Sciatic nerve (tissue), 2 donors: ENCODE measurements at places on chromosomes 1 and 21. TPM values are rescaled to one million over a fixed set of nuclear protein-coding genes. Genes with fewer than 3 reads are reported as not detected.

GRCh38 chr1:24191860-24192259 is 4.8 kb upstream of the IFNLR1 start:
- DNase-seq = no peak

- DNase-seq = no peak
Observed at GRCh38 chr1:220750131-220750515, 2.0 kb downstream of the MTARC2 start.

DNA sequence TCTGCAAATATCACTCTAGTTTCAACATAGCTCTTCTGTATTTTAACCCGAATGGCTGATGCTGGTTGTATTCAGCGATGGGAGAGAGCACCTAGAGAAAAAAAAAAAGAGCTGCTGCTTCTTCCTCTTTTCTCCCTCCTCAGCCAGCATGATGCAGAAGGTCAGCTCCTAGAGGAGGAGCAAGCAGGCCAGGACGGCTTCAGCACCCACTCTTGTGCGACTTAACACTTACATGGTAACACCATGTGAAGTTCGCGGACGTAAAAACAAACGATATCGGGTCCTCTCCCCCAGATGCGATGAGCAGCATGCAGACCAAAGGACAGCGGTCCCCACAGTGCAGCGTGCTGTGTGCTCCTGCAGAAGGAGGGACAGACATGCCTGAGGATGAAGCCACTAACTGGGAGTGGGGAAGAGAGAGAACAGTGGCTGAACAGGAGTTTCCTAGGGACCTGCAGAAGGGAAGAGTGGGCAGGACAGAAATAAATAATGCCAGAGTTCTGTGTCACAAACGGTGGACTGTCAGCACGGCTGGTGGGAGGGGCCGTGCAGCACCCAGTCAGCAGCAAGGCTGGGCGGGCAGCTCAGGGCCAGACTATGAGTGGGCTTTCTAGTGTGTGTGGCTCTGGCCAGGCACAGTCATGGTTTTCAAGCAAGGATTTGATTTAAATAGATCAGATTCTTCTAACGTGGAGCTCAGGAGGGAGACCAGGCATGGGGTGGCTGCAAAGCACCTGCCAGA is 11.4 kb upstream of the B3GALT5 start:
- no peak for DNase-seq

The BCAR3 gene
- 35.9 TPM for total RNA-seq

The CFAP57 gene
- total RNA-seq = 0.31 TPM

- no peak for DNase-seq
Observed at GRCh38 chr1:29171089-29171488, 10.6 kb downstream of the SRSF4 start.

The TEKT2 gene
- total RNA-seq = 0.98 TPM

The MRPL55 gene
- total RNA-seq = 34.2 TPM
